T follicular helper cell (primary cell): ENCODE measurements at places on chromosomes 7 and 10.

DNA sequence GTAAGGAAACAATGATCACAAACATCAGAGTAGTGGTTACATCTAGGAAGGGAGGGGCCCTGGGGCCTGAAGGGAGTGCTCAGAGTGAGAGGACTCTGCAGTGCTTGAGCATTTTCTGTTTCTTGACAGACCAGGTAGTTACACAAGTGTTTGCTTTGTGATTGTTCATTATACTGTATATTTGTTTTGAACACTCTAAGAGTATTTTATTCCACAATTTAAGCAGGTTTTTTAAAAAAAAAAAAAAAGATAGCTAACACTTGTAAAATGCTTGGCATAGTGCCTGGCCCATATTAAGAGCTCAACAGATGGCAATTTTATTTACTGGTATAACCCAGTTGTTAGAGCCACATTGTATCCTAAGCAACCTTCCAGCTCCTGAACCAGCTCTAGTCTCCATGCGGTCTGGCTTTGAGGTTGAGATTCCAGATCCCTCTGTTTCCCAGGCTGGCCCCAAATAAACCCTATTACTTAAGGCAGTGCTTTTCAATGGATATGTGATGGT lies 20.1 kb upstream of the ATXN7L1 start:
- no peak for DNase-seq

DNA sequence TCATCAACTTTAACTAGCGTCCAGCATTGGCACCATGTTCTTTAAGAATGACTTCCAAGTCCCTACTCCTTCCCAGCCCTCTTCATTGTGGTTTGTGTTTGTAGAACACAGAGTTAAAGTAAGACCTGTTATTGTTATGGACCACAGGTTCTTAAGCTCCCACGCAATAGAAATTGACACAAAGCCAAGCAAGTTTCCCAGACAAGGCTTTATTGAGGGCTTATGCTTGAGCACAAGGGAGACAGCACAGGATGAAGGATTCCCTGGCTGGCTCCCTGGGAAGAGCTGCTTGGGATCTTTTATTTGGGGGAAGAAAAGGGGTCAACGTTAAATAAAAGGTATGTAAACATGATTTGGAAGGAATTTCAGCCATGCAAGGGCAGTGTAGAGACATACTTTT lies 44.3 kb upstream of the PRKCQ start:
- DNase-seq, result no peak

GRCh38 chr7:76424413-76425111 lies at the start of gene ZP3:
Gene ZP3 (plus strand): TSS chr7:76424950. CDS start chr7:76424965, 15 bp downstream.
- DNase-seq, result no peak

DNA sequence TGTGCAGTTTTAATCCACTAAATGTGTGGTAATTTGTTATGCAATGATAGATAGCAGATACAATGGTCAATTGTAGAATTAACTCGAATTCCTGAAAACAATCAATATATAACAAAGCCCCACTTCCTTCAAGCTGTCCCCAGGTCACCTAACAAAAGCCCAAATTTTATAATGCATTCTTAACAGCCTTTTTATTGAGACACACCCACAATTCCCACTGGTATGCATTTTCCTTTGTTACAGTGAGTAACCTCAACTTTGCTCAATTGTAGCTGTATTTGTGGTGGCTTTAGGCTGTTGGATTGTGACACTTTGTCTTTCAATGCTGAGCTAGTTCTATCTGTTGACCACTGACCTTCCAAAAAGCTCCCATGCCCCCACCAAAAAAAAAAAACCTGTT lies 279.8 kb upstream of the CACNA2D1 start:
- no peak for DNase-seq

GRCh38 chr10:101829561-101830315 lies 11.5 kb upstream of the OGA start:
- DNase-seq, result peak; percentile 60

- no peak for DNase-seq
Measured at GRCh38 chr7:98352621-98353020, 48.3 kb downstream of the BAIAP2L1 start.

GRCh38 chr7:80208700-80209099 lies 74.1 kb downstream of the GNAI1 start:
- DNase-seq, result no peak

DNA sequence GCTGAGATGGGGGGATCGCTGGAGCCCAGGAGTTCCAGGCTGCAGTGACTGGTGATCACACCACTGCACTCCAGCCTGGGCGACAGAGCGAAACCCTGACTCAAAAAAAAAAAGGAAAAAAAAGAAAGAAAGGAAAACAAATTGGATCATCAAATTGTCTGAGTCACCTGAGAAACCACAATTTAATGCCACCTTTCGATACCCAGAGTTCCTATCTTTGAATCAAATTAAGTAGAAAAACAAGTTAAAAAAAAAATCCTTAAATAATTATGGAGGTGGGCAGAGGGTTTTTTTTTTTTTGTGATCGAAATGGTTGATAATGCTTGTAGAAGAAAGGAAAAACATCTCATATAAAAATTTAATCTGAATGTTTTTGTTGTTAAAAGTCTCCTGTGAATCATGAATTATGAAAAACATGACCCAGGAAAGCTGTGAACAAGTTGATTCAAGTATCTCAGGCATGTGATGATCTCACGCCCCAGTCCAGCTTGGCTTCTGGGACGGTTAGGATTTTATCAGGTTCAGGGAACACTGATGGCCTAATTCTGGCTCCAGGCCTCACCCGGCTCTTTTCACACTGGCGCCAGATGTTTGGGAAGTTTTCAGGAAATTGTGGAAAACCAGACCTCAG lies 25.3 kb upstream of the CUX1 start:
- DNase-seq, result no peak

GRCh38 chr10:58645416-58646146 lies 132.9 kb downstream of the BICC1 start:
- DNase-seq, result no peak

DNA sequence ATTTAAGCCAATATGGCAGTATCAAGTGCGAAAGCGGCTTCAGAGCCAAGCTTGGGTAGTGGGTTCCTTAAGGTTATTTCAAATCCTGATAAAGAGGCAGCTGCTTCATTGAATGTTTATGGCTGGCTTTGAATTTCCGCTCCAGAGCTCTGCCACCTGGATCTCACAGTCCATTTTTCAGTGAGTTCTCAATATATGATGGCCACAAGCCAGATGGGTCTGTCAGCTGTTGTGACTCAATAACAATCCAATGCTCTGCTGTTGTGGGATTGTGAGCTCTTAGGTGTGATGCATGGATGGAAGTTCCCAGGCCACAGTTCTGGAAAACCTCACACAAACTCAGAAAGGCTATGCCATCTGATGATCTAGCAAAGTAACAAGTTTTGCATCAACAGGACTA lies 743.8 kb upstream of the LRRN3 start:
- no peak for DNase-seq

DNA sequence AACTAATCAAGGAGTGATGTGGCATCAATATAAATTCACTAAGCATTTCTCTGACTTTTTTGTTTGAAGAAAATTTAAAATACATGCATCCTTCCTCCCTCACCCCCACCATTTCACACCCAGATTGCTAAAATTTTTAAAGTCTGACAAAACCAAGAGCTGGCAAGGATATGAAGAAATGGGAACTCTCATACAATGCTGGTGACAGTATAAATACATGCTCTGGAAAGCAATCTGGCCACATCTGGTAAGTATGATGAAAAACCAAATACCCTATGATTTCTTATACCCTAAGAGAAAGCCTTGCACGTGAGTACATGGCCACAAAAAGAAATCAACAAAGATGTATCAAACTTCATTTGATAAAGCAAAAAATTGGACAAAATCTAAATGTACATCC lies 31.2 kb downstream of the P4HA1 start:
- no peak for DNase-seq

GRCh38 chr10:78451592-78451991 lies 417.9 kb downstream of the RPS24 start:
- no peak for DNase-seq

- no peak for DNase-seq
Measured at GRCh38 chr10:11602358-11602757, 9.1 kb downstream of the USP6NL start.

GRCh38 chr10:89622151-89622550 lies 22.9 kb downstream of the PANK1 start:
- DNase-seq, result no peak

DNA sequence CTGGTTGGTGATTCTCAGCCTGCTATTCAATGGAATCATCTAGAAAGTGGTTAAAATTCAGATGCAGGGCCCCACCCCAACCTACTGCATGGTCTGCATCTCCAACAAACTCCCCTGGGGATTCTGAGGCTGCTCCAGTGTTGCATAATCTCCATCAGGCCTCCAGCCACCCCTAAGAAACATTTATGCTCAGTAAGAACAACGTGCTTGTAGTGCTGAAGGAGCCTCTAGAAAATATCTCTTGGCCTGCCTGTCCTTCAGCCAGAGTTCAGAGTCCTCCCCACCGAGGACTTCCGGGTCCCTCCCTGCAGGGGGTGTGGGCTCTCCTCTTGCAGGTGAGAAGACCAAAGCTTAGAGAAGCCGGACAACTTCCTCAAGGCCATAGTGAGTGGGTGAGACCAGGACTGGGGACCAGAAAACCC lies 159.8 kb downstream of the SH3PXD2A start:
- DNase-seq, result no peak

DNA sequence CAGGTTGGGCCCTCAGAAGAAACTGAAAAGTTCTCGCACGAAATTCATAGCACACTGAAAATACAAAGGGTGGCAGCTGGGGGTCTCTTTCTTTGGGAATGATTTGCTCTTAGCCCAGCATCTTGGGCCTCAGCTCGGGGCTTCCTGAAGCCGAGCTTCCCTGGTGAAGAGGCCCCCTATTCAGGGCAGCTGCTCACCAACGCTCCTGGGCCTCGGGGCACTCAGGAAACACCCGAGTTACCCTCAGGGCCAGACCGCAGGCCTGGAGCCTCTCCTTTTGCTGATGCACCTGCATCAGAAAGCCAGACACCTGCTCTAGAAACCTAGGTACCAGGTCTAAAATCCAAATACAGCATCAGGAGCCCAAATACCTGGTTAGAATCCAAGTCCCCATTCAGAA lies 85.5 kb downstream of the PTPRE start:
- no peak for DNase-seq

DNA sequence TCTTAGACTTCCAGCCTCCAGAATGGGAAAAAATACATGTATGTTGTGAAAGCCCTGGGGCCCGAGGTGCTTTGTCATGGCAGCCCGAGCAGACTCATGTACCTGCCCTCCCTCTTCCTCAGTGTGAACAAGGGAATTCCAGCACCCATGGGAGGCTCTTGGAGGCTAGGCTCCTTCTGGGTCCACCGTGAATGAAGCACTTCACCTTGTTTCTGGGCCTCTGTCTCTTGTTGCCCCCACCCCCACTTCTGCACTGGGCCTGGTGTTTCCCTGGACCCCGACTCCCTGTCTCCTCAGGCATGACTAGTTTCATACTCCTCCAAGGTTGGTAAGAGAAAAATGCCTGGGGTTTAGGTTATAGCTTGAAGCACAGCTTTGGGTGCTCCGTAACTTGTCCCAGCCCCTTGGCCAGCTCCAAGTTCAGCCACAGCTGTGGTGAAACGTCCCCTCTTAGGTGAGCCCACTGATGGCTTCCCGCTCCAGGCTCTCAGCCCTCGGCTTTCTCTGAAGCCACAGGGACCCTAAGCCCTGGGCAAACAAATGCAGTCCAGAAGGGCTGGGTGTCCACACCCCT lies 30.2 kb upstream of the ARHGAP22 start:
- DNase-seq, result no peak

GRCh38 chr10:121830101-121830500 lies 97.7 kb downstream of the ATE1 start:
- no peak for DNase-seq

DNA sequence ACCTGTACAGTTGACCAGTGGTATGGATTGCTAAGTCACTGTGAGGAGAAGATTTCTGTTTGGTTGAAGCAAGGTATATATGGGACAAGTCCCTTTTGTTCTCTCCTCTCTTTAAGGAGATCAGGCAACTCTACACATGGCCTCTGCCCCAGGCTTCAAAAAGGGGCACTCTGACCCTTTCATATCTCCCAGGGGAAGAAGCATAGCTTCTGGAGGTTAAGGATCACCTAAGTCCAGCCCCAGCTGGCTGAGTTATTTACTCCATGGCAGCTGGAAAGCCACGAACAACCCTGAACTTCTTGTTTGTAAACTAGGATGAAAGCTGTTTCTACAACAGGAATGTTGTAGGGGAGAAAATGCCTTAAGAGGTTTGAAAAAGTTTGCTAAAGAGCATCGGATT lies 129.2 kb upstream of the FEZF1 start:
- no peak for DNase-seq

DNA sequence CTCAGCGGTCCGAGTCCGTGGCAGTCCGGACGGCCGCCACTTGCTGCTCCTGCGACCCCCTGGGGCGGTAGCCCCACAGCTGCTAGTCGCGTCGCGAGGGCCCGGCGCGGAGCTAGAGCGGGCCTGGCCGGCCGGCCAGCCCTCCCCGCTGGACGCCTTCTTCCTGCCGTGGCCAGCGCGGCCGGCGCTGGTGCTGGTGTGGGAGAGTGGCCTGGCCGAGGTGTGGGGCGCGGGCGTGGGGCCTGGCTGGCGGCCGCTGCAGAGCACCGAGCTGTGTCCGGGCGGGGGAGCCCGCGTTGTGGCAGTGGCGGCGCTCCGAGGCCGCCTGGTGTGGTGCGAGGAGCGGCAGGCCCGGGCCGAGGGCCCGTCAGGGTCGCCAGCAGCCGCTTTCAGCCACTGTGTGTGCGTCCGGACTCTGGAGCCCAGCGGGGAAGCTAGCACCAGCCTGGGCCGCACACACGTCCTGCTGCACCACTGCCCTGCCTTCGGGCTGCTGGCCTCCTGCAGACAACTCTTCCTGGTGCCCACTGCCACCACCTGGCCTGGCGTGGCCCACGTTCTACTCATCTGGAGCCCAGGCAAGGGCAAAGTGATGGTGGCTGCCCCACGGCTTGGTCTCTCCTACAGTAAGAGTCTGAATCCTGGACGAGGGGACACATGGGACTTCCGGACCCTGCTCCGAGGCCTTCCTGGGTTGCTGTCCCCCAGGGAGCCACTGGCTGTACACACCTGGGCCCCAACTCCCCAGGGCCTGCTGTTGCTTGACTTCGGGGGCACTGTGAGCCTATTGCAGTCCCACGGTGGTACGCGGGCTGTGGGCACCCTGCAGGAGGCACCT lies 631 bp downstream of the HPS6 start:
- DNase-seq, result no peak

GRCh38 chr10:7756360-7756992 lies 31.3 kb downstream of the KIN start:
- DNase-seq, result peak; percentile 1

GRCh38 chr10:43407148-43407575 lies 1.8 kb downstream of the HNRNPF start:
- DNase-seq, result peak; percentile 33

GRCh38 chr10:48804740-48805182 lies 120.1 kb downstream of the WDFY4 start:
- no peak for DNase-seq

DNA sequence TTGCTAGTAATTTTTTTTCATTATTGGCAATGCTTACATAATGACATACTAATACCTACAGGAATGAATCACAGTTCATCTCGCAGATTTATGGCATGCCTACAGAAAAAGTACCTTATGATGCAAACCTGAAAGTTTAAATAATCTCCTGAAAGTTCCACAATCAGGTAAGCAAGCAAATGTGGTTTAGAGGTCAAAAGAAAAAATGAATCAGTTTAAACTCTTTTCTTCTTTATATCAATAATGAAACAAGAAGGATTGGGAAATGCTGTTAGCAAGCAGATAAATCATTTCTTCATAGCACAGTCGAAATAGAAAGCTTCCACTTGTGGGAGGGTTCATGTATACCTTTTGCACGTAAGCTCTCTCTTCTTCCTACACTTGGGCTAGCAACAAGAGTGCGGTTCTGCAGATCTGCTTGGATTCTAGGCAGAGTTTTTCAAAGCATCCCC lies 53.7 kb upstream of the MTPN start:
- no peak for DNase-seq

GRCh38 chr7:101718363-101719122 lies 89.4 kb upstream of the MYL10 start:
- DNase-seq, result no peak

- DNase-seq, result no peak
Measured at GRCh38 chr7:129728875-129729467, 117.5 kb downstream of the NRF1 start.
